ENCODE measurements at places on chromosomes 16 and 17.

GRCh38 chr17:79976451-79976850 is 59.2 kb downstream of the TBC1D16 start:
- DNase-seq = no peak

DNA sequence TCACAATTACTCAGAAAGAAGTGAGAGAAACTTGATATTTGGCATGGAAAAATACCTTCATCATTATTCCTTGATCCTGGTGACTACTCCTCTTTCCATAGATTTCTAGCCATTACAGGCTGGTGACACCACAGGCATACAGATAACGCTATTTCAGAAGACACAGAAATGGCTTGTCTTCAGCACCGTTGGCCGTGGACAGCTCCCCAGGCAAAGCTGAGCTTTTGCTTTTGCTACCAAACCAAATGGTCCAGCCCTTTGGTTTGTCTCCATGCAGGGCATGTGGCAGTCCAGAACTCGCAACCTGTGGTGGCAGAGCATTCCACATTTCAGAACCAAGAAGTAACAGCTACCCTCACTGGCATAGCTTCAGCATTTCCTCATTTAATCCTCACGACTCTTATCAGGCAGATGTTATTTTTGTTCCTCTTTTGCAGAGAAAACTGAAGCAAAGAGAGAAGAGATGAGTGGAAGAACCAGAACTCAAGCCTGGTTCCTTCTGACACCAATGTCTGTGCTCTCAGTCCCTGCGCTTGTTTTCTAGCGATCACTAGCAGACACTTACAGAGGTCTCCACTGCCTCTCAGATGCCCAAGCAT is 55.5 kb downstream of the HS3ST4 start:
- peak; percentile 26 for DNase-seq

GRCh38 chr17:75032720-75033280 is 14.0 kb downstream of the ATP5PD start:
- DNase-seq = no peak

DNA sequence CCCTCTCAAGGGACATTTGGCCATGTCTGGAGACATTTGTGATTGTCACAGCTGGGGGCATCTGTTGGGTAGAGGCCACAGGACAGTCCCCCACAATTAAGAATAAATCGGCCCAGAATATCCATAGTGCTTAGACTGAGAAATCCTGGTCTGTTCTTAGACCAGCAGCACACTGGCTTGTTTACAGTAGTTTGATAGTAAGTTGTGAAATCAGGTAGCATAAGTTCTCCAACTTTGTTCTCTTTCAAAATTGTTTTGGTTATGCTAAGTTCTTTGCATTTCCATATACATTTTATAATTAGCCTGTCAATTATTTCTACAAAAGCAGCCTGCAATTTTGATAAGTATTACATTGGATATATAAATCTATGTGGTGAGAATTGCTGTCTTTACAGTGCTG is 6.8 kb downstream of the MGRN1 start:
- no peak for DNase-seq

GRCh38 chr17:27628376-27628775 is 2.6 kb upstream of the LGALS9 start:
- no peak for DNase-seq

DNA sequence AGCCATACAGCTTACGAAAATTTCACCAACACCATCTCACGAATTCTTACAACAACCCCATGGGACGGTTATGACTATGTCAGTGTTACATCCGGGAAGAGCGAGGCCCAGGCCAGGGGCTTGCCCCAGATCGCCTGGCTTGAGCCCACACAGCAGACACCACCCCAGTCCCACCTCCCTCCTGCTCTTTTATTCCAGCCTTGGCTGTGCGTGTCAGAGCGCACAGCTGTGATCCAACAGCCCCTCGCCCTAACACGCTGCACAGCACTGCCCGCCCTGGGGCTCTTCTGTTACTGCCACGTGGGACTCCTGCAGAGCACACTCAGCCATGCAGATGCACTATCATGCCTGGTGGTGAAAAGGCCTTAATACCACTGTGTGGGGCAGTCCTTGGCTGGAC is 127.9 kb downstream of the ENGASE start:
- DNase-seq = no peak

DNA sequence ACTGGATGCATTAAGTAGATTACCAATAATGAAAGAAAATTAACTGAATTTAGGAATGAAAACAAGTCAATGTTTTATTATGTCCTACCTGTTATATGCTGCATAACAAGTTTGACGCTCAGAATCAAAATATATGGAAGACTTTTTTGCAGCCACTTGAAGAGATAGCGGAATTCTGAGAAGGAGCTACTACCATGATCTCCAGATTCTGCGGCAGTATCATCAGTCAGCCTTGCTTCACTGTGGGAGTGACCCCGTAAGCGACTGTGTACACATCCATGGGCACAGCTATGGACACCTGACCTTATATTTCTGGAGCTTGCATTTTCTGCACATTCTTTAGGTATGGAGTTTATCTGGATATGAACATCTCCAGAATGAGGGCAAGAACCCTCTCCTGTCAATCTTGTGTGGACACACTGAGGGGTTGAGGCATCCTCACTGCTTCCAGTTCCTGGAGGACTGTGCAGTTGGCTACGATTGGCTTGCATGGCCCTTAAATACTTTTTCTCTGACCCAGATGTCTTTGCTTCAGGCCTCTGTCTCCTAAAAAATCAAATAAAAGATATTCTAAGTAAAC is 1.7 kb downstream of the RNFT1 start:
- no peak for DNase-seq

DNA sequence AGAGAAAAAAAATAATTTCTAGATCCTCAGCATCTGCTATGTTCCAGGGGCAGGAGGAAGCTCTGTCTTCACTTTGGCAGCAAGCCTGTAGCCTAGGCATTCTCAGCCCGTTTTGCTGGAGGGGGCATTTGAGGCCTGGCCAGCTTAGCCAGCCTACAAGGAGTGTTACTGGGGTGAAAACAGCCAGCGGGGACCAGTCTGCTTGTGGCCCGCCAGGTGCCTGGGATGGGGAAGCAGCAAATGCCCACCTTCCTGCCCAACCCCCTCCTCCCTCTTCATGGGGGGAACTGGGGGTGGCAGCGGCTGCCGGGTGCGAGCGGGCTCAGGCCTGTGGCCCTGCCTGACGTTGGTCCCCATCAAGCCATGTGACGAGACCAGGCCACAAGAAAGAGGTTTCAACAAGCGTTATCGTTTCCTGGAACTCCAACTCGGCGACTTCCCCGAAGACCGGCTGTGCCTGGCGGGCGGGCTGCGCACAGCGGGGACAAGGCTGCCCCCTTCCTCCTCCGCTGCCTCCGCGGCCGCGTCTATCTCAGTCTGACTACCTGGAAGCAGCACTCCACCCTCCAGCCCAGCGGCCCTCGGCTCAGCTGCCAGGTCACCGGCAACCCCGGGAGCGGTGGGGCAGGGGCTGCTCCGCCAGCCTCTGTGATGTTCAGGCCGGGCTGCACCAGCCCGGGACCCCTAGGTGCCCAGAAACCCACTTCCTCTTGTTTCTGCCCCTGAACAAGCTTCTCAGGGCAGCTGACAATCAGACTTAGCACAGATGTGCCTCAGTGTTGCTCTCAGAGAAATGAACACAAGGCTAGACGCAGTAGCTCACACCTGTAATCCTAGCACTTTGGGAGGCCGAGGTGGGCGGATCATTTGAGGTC is 22.9 kb downstream of the SOCS1 start:
- DNase-seq = no peak

- no peak for DNase-seq
These were observed 36.1 kb downstream of the CYB5D2 start for GRCh38 chr17:4179071-4179470.

DNA sequence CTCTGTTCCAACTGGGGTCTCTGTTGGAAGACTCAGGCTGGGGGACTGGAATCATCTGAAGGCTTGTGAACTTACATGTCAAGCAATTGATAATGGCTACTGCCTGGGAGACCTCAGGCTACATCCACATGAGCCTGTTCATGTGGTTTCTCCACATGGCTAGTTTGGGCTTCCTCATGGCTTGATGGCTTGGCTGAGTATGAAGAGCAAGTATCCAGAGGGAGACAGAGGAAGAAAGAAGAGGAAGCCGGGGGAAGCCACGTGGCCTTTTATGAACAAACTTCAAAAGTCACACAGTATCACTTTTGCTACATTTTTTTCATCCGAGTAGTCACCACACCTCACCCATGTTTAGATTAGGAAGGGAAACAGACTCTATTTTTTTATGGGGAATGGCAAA is 158.9 kb downstream of the TRIM37 start:
- no peak for DNase-seq

DNA sequence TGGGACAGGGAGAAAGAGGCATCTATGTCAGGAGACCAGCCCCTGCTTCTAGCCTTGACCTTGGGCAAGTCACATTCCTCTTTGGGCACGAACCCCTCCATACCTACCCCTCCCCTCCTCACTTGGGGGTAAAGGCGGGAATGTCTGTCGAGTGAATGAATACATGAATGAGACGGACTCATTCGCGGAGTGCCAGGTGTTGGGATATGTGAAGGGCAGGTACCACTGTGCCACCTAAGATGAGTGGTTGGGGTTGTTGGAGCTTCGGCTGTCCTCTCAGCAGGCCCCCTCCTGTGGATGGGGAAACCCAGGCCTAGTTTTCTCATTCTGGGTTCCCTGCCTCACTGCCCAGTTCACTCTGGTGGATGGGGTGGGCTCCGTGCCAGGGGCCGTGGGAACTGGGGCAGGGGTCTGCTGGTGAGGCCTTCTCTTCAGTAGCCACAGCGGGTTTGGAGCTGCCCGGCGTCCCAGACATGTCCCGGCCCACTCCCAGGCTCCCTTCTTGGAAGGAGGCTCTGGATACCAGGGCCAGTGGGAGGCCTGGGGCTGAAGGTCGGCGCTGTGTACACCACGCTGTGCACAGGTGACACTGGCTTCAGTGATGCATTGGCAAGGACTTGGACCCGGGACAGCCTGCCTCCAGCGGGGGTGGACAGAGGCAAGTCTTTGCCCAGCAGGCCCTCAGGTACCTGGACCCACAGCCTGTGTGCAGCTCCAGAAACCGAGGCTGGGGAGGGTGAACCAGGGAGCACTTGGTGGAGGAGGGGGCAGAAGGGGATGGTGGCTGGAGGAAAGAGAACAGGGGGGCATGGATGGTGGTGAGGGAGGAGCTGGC is 5.6 kb downstream of the GLIS2 start:
- DNase-seq = no peak

DNA sequence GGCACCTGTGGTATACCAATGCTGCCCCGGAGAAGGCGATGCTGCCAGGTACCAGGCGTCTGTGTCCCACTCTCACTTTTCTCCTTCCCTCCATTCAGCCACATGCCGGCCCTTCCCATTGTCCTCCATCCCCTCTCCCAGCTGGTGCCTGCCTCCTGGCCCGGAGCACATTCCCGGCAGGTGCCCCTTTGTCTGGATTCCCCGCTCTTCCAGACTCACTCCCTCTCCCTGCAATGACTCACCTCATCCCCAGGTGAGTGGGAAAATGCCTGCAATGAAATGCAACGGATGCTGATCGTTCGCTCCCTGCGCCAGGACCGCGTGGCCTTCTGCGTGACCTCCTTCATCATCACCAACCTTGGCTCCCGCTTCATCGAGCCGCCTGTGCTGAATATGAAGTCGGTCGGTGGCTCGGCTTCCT is 10.4 kb upstream of the KDM6B start:
- no peak for DNase-seq

DNA sequence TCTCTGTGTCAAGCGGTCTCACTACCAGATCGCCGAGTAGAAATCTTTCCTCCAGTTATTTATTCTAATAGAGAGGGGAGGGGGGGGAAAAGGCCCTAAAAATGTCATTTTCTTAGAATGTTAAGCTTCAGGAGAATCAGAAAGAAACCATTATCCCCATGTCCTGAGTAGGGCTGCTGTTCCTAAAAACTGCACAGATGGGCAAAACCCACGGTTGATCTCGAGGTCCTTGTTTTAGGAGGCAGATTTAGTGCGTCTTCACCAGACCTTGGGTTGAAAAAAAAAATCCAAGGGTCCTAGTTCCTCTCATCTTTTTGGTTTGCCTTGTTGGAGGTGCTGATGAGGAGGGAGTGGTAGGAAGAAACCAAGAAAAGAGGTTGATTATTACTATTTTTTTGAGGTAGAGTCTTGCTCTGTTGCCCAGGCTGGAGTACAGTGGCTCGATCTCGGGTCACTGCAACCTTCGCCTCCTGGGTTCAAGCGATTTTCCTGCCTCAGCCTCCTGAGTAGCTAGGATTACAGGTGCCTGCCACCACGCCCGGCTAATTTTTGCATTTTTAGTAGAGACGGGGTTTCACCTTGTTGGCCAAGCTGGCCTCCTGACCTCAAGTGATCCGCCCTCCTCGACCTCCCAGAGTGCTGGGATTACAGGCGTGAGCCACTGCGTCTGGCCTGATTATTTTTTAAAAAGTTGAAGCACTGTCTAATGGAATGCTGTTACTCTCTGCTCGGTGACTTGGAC is 1.4 kb downstream of the CBFB start:
- no peak for DNase-seq

DNA sequence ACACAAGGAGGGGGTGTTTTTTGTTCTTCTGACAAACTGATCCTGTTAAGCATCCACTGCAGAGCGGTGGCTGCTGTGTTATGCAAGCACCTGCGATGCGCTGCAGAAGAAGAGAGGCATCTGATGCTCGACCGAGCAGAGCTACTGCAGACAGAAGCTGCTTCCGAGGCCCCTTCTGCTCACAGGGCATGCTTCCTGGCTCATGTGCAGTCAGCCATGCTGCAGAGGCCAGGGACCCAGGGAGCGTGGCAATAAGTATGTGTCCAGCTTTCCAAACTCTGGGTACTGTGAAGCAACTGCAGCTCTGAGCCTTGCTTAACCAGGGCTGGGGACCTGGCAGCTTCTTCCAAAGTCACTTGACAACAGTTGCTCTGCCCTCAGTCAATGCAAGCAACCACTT is 448.6 kb upstream of the RBFOX1 start:
- no peak for DNase-seq

GRCh38 chr16:84765616-84766580 is 53.9 kb upstream of the CRISPLD2 start:
- no peak for DNase-seq

DNA sequence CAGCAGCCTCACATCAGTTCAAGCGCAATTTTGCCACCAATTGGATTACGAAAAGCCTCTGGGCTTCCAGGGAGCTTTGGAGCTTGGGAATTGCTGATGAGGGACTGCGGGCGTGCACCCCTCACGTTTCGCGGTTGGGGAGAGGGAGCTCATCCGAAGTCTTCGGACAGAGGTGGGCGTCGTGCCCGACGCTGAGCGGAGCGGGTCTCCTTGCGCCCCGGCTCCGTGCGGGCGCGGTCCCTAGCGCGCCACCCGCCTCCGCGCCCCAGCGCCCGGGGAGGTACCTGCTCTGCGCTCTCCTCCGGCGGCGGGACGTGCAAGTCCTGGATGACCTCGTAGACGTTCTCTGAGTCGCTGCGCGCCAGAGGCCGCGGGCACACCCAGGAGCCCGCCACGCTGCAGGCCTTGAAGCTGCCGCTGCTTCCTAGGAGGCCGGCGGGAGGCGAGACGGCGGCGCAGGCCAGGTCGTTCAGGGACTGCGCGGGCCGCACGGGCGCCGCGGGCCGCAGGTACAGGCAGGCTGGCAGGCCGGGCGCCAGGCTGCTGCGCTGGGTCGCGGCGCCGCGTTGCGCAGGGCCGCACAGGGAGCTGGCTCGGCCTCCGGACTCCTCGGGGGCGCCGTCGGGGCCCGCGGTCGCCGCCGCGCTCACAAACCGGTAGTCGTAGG is 3.2 kb downstream of the ARHGAP27 start:
- no peak for DNase-seq

- no peak for DNase-seq
These were observed 1.2 kb upstream of the ABCA9 start for GRCh38 chr17:69061721-69062556.

Data from MM.1S (cell line).